ENCODE measurements at places on chromosomes 7 and 10.

DNA sequence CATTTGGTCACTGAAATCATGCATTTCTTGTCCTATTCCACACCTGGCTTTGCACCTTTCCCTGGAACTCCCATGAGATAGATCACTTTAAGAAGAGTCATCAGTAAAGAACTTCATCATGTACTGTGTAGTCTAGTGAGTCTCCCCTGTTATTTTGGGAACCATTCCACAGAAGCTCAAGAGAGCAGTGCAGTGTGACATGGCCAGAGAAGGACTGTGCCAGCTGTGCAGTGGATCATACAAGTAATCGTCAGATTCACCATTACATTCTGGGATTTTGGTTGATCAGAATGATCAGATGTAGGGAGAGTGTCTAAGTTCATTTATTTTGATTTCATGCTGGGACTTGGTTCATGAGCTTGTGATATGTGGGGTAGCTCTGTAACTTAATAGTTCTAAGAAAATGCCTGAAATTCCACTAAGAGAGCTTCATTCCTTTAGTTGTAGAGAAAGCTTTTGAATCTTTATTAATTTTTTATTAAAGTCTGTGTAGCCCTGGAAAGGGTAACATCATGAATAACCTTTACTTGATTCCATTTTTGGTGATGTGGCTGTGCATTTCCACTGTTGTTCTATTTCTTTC lies 166.8 kb downstream of the SUGCT start:
- DNase-seq, result no peak

- no peak for DNase-seq
Observed at GRCh38 chr7:2010101-2010500, 222.6 kb downstream of the MAD1L1 start.

DNA sequence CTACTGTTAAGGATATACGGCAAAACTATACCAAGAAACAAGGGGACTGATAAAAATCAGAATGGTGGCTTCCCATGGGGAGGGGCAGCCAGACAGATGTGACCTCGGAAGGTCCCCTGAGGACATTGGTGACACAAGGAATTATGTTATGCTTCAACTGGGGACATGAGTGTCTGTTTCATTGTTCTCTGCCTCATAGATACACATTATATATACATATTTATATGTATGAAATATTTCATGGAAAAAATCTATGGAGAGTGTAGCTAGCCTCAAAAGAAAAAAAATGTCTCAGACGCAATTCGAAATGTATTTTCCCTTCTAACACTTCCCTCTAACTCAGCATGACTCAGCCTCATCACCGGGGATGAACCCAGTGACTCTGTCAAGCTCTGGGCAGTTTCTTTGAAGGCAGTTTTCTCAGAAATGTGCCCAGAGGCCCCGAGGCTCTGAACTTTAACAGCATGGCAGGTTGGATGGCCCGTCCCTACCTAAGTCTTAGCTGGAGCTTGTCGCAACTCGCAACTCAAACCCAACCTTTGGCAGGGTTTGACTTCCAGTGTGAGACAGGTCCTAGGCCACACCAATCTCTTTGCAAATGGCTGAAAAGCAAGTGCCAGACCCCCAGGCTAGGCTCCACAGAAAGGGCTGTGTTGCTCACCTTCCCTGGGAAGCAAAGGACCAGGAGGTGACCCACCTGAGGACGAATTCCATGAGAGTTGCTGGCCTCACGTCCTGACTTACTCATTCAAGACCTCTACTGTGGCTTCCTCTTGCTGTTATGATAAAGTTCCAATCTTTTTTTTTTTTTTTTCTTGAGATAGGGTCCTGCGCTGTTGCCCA lies 86.9 kb downstream of the CARD11 start:
- DNase-seq, result peak; percentile 38

GRCh38 chr7:108083980-108084379 lies 46.2 kb downstream of the LAMB4 start:
- DNase-seq, result no peak

- no peak for DNase-seq
Observed at GRCh38 chr7:55567571-55567970, 4.7 kb downstream of the VOPP1 start.

- no peak for DNase-seq
Observed at GRCh38 chr7:2923886-2924574, 79.9 kb upstream of the GNA12 start.

DNA sequence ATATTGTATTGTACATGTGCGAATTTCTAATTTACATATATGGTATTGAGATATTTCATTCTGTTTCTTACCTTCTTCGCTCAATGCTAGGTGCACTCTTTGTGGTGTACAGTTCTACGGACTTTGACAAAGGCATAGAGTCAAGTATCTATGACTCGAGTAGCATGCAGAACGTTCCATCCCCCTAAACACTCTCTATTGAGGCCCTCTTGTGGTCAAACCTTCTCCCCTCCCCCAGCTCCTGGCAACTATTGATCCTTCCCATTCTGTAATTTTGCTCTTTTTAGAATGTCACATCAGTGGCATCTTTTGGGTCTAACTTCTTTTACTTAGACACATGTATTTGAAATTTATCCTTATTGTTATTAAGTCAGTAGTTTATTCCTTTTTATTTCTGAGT lies 30.7 kb upstream of the GDF10 start:
- DNase-seq, result no peak

DNA sequence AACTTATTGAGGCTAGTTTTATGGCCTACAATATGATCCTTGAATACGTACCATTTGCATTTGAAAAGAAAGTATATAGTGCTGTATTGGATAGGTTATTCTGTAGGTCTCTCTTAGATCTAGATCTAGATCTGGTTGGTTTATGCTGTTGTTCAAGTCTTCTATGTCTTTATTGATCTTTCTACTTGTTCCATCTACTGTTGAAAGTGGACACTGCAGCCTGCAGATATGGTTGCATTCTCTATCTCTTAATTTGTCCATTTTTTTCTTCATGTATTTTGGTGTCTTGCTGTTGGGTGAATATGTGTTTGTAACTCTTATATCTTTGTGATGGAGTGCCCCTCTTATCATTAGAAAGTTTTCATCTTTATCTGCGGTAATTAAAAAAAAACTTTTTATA lies 139.4 kb upstream of the PCDH15 start:
- DNase-seq, result no peak

All from CD4-positive, alpha-beta T cell treated with Interleukin-4 for 1 hour (primary cell).